ENCODE measurements at places on chromosomes 4 and X.

GRCh38 chr4:94913316-94913715 is 155.6 kb downstream of the BMPR1B start:
- DNase-seq, result no peak

- DNase-seq, result peak; percentile 17
Observed at GRCh38 chrX:105869701-105870100, 47.4 kb downstream of the NRK start.

GRCh38 chr4:108620933-108621905 is 843 bp downstream of the RPL34 start:
- no peak for DNase-seq

DNA sequence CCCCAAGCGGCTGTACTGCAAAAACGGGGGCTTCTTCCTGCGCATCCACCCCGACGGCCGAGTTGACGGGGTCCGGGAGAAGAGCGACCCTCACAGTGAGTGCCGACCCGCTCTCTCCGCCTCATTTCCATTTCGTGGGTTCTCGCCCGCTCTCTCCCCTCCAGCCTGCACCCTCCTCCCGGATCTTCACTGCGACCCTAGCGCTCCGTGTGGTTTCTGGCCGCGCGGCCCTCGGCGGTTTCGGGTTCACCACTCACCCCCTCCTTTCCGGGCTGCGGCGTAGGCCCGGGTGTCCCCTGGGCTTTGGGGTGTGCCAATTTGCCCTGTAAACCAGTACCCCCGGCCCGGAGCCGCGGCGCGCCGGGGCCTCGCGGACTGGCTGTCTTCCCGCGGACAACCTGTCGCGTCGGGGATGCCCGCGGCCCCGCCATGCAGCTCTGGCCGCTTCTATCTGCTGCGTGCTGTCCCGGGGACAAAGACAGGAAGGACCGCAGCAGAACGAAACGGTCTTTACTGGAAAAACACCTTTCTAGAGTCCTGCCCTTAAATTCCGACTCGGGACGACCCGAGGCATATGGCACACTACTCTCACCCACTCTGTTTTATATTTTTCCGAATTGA is 737 bp downstream of the FGF2 start:
- peak; percentile 75 for DNase-seq

GRCh38 chrX:10326578-10326977 is 169.8 kb downstream of the CLCN4 start:
- no peak for DNase-seq
